ENCODE measurements at places on chromosomes 4 and X. TPM values are rescaled to one million over a fixed set of nuclear protein-coding genes. Genes with fewer than 3 reads are reported as not detected.

Gene CXCL11
- total RNA-seq = 0.23 TPM

Gene ERVMER34-1
- total RNA-seq = not detected

DNA sequence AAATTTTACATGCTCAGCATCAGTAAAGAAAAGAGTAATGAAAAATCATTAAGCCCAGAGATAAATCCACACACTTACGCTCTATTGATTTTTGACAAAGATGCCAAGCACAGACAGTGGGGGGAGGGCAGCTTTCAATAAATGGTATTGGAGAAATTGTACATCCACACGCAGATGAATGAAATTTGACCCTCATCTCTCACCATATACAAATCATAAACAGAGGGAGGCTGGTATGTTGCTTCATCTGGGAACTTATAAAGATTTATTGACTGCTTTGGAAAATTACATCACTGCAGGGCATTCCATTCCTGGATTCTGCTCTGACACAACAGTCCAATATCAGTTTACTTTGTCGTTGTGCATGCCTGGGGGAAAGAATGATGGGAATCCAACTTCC, 58.4 kb upstream of the XAGE1A start:
- no peak for DNase-seq

- DNase-seq = no peak
Measured at GRCh38 chr4:120088507-120088906, 21.9 kb upstream of the MAD2L1 start.

- no peak for DNase-seq
Measured at GRCh38 chr4:185853841-185854240, 41.8 kb upstream of the SORBS2 start.

DNA sequence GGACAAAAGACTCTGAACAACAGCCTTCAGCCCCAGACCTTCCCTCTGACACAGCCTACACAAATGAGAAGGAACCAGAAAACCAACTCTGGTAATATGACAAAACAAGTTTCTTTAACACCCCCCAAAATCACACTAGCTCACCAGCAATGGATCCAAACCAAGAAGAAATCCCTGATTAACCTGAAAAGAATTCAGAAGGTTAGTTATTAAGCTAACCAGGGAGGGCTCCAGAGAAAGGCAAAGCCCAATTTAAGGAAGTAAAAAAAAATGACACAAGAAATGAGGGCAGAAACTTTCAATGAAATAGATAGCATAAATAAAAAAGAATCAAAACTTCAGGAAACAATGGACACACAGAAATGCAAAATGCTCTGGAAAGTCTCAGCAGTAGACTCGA, 224.0 kb downstream of the TRIML1 start:
- no peak for DNase-seq
